GM12864 (cell line): ENCODE measurements at places on chromosomes 2 and 18.

- no peak for DNase-seq
Measured at GRCh38 chr2:215684448-215685237, 248.8 kb upstream of the FN1 start.

GRCh38 chr18:57915248-57915647, 112.1 kb upstream of the ATP8B1 start:
- DNase-seq: no peak

GRCh38 chr2:196516564-196516963, 123.0 kb upstream of the CCDC150 start:
- no peak for DNase-seq

DNA sequence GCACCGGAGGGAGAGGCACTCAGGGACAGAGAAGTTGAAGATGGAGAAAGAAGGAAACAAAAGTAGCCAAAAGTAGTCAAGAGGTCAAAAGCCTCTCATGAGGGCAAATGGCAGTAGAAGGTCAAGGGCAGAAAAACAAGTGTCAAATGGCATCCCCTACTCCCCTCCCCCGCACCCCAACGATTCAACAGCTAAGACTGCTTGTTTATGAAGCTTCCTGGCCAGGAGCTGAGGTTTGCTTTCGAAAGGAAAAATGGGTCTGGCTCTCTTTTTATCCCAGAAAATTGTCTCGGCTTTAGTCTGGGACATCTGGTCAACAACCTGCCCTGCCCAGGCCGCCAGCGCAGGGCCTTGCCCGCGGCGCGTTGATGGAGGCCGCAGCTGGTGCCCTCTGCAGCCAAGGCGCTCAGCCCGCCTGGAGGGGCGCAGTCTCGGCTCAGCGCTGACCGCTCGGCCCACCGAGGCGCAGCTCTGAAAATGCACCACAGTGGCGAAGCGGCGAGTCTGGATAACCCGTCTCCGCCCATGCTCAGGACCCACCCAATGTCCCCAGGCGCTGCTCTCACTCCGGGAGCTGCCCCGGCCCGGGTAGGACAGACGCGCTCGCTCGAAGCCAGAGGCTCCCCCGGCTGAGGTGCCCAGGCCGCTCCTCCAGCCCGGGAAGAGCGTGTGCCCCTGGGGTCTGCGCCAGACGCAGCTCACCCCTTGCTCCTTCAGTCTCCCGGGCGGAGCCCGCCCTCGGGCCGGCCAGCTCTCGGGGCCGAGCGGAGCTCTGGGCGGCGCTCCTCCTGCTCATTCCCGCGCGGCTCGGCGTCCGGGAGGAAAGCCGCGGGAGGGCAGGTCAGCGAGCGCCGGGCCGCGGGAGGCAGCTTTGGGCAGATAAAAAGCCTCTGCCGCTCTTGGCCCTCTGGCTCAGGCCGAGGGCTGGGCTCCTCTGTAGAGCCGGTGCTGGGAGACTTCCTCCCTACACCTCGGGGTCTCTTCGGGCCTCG, 1.8 kb upstream of the TBR1 start:
- DNase-seq: no peak

DNA sequence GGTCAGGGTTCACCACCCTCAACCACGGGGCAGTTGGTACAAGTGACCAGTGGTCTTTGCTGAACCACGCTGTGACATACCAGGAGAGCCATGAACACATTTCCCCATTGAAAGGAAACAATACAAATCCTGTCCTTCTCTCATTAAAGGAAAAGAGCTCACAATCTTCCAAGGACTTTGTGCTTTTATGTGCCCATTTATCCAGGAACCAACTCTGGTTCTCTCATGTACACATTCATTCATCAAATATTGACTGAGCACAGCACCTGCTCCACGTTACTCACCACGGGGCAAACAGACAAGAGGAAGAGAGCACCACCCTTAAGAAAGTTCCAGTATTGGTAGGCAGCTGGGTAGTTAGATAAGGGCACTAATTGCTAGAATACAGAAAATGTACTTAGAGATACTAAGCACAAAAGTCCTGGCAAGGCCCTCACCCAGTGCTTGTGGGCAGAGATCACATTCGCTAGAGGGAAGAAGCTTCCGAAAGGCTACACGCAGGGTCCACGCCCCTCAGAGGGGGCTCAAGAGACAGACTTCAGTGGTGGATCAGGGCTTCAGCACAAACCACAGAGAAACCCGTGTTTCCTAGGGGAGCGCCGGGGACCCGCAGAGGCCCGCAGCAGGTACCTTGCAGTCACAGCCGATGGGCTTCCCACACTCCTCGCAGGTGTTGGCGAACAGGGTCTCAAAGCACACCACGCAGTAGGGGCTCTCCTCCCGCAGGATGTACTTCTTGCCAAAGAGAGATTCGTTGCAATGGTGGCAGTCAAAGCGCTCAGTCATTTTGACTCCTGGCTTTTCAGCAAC, 12.9 kb downstream of the FHL2 start:
- DNase-seq: no peak

DNA sequence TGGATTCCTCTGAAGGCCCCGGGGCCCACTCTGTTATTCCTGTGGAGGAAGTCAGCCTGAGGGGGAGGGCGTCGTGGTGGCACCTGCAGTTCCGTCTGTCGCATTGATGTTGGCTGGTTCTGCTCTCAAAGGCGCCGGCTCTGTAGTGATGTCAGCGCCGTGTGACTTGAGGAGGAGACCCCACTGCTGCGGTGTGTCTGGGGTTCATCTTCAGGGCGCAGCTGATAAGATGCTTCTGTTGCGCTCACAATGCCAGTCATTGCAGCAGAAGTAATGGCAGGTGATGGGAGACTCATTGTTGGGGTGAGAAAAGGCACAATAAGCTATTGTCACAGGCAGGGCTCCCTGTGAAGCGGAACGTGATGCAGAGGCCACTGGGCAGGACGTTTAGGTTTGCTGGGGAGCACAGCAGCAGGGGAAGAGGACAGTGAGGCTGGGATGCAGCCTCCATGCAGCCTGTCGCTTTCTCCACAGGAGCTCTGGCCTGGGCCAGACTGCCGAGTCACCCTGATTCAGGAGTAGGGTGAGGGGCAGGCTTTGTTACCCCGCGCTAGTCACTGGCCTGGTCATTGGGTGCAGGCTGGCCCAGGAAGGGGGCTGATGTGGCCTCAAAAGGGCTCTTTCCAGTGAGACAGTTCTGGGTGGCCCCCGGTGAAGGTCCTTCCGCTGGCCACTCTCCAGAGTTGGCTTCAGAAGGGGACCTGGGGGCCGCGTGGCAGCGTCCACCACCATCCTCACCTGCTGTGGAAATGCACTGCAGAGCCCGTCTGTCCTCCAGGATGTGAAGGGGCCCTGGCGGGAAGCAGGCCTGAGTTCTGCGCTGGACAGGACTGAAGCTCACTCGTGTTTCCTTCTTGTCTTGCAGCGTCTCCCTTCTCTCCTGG, 42.9 kb downstream of the SH3BP4 start:
- no peak for DNase-seq

DNA sequence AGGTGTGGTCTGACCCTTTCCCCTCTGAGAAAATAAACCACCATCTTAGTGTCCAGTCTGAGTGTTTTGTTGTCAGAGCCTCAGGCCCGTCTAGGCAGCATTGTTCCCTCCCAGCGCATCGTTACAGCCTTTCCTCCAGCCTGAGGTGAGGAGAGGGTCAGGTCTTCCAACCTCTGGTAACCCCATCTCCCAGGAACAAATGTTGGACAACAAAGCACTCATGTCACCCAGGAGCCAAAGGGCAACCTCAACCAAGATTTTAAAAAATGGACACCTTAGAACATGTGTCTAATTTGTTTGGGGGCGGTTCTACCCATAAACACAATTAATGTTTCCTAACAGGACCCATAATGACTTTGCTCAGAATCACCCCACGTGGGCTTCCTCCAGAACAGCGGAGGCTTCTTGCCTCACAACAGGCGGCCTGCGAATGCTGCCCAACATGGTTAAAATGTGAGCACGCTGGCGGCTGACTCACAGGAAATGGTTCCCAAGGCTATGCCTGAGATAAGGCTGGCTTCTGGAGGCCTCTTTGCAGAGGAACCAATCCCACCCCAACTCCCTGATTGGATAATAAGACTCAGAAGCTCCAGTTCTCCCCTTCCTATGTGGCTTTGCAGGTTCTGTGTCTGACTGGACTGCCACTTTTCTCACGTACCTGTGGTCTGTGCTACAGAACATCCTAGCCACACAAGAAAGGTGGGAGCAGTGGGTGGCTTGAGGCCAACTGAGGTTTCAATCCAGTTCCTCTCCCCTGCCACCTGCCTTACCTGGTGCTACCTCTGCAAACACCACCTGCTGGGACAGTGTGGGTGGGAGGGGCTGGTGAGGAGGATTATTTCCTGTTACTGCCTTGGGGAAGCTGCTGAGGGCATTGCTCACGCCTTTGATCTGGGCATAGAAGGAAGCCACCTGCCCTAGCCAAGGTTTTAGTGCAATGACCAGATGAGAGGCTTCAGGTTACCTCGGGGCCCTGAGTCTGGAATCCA, 108.8 kb downstream of the B3GNT2 start:
- no peak for DNase-seq

DNA sequence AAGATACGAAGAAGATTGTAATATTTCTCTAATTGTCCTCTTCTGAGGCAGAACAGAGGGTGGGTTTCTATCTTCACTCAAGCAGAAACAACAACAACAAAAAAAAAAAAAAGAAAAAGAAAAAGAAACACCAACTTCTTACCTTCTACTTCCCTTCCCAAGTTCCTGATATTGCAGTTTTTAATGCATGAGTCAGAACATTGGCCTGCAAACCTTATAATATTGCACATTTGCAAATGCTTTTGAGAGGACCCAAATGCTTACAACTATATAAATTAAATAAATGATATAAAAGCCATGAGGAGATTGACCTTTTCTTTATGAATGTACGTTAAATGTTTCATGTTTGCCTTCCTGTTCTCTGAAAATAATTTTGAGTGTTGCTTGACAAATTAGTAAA, 37.3 kb downstream of the PAX3 start:
- no peak for DNase-seq

GRCh38 chr18:35410561-35410960, 33.4 kb upstream of the ZNF396 start:
- DNase-seq: no peak

- peak; percentile 60 for DNase-seq
Measured at GRCh38 chr2:96225016-96225533, 16.4 kb upstream of the STARD7 start.

GRCh38 chr18:25553631-25554263, 201.8 kb upstream of the ZNF521 start:
- no peak for DNase-seq

GRCh38 chr18:32310774-32311173, 120.9 kb downstream of the MEP1B start:
- DNase-seq: no peak

GRCh38 chr2:105294844-105295481, 34.6 kb downstream of the TGFBRAP1 start:
- DNase-seq: no peak

- peak; percentile 33 for DNase-seq
Measured at GRCh38 chr2:238493880-238494572, 67.3 kb downstream of the ASB1 start.

- no peak for DNase-seq
Measured at GRCh38 chr2:71210292-71210691, 16.6 kb downstream of the PAIP2B start.

DNA sequence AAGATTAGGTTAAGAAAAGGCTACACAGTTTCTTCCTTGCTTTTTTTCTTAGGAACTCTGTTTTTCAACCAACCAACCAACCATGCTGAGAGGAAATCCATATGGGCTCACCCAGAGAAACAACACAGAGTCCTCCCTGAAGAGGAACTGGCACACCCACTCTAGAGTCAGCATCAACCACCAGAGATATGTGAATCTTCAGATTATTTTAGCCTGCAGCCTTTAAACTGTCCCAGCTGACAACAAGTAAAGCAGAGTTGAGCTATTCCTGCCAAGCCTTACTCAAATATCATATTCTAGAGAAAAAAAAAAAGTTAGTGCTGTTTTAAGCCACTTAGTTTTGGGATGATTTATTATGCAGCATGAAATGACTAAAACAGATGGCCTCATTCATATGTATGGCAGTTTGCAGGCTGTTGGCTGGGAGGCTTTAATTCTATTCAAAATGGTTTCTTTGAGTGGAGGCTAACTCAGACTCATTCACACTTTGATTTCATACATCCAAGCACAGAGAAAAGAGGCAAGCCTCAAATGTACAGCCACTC, 1637.7 kb upstream of the LRRTM1 start:
- no peak for DNase-seq

DNA sequence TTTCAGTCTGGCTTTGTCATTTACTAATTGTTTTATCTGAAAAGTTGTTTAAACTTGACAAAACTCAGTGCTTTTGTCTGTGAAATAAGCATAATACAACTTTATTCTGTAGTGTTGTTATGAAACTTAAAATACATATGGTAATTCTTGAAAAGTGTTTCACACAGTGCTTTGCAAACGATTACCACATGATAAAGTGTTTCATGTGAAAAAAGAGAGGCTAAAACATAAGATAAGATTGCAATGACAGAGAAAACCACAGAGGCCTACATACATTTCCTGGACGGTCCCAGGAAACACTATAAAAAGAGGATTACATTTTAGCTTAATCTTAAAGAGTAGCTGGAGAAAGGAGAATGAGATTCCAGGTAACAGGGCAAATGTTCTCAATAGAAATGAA, 1934.6 kb upstream of the LRRTM1 start:
- DNase-seq: no peak

- DNase-seq: no peak
Measured at GRCh38 chr2:159131267-159131913, 155.1 kb downstream of the WDSUB1 start.

GRCh38 chr2:26488463-26489212, 10.7 kb upstream of the OTOF start:
- DNase-seq: no peak

DNA sequence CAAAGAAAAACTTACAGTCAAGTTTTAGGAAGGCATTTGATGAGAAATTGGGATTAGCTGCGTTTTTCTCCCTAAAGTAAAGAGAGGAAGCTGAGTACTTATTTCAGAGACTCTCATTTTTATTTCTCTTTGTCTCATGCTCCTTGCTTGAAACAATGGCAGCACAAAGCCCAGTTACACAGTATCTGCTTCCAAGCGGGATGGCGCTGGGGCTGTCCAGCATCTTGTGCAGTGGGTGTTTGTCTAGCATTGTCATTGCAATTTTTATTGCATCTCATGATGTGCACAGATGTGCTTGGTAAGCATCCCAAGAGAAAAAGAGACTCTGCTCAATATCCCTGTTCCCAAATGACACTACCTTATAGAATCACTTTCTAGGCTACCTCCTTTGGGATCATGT, 102.8 kb upstream of the ZNF521 start:
- no peak for DNase-seq

- DNase-seq: no peak
Measured at GRCh38 chr2:151237422-151238025, 24.1 kb downstream of the RBM43 start.
